Suprapubic skin (tissue), 4 donors: ENCODE measurements at places on chromosomes 2 and 18.

- no peak for DNase-seq
Observed at GRCh38 chr2:28674062-28674712, 77.4 kb upstream of the PPP1CB start.

- DNase-seq: peak; percentile 90
Observed at GRCh38 chr18:76398896-76399612, 96.0 kb downstream of the ZNF516 start.

- DNase-seq: no peak
Observed at GRCh38 chr18:36711813-36712444, 116.9 kb downstream of the TPGS2 start.

DNA sequence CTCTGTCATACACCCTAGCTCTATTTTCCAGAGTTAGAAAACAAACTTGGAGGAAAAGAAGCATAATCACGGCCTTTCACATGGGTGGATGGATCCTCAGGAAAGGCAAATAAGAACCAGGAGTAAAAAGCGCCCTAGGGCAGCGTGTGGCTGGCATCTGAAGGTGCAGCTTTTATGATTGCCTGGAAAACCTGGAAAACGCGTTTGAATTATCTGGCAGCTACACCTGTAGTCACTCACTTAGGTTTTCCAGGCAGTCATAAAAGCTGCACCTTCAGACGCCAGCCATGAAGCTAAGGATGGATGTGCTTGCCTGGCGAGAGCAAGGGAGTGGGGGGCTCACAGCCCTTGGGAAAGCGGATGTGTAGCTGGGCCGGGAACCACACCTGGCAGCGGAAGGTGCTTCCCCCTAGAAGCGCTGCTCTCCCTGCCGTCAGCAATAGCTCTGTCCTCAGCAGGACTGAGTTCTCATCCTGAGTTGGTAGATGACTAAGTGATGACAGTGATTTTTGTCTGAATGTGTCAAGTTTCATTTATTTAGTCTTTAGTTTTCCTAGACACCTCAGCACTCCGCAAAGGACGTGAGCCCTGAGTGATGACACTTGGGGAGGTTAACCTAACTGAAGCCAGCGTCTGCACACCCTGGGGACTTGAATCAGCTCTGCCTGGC, 82.0 kb downstream of the DCDC2C start:
- no peak for DNase-seq

- DNase-seq: no peak
Observed at GRCh38 chr2:159349674-159350299, 63.3 kb upstream of the WDSUB1 start.

- no peak for DNase-seq
Observed at GRCh38 chr2:107036293-107036692, 150.3 kb upstream of the ST6GAL2 start.

DNA sequence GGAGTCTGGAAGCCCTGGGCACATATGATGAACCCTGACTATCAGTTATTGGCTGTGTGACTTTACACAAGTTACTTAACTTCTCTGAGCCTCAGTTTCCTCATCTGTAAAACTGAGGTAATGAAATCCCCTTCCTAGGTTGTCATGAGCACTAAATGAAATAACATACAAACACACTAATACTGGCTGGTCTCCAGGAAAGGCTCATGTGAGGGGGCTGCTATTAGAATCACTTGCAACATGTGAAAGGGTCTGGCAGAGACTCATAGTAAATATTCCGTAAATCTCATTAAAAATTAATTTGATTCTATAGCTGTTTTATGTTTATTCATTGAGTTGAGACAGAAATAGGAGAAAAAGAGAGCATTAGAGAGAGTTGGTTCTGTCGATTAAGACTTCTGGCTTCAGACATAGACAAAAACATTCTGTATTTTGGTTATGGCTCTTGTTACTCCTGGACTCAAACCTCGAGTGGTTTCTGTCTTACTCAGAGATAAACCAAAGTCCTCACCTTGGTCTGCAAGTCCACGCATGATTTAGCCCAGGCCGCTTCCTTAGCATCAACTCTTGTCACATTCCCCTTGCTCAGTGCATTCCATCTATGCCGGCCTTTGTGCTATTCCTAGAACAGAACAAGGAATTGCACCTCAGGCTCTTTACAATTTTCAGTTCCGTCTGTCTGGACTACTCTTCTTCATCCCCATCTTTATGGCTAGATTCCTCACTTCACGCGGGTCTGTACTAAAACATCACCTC, 139.1 kb downstream of the NXPH2 start:
- DNase-seq: no peak

DNA sequence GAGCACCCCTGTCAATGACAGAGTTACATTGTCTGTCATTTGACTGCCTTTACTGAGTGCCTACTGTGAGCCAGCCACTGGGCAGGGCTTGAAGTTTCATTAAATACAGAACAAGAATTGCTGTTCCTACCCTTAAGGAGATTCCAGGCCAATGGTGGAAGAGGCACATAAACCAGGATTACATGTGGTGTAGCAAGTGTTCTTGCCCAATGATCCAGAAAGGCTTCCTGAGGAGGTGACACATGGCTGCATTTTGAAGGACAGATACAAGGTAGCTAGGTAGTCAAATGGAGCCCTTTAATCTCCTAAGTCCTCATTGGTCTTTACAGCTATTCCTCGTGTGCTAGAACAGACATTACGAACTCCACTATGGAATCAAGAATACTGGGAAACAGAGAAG, 312.7 kb downstream of the ETAA1 start:
- DNase-seq: no peak

DNA sequence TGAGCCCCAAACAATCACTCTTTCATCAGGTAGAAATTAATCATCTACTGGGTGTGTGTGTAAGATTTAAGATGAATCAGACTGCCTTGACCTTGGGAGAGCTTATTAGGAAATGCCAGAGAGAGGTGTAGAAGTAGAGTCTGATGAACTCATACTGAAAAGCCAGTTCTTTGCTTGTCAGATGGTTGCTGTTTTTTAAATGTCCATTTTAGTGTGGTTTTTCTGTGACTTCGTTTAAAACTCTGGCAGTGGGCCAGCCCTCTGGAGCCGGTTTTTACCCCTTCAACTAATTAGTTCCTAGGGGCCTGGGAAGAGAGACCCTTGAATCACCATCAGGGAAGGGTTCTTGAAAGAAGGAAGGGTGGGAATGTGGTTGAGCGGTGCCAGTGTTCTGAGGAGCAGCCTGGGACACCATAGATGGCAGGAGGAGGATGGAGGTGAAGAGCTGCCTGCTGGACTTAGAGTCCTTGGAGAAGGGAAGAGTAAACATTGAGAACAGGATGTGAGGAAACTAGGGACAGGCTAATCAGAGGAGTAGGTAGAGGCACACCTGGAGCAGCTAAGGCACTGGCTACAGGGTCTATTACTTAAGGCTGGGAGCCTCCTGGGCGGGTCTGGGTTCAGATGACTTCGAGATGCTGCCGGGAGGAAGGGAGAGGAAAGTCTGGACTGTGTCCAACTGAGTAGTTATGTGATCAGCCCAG, 66.1 kb downstream of the LRRFIP1 start:
- DNase-seq: peak; percentile 76

DNA sequence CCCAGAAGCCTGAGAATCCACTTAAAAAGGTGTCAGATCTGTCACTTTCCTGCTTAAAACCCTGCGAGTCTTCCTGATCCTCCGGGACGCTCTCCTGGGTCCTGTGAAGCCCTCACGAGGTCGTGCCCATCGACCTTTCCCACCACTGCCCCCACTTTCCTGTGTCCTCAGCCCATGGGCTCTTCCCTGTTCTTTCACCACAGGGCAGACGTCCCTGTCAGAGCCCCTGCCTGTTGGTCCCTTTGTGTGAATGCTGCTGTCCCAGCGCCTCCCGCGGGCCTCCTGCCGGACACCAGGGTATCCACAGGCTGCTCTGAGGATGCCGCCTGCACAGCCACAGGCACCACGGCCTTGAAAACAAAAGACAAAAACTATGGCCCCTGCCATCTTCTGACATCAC, 125.6 kb downstream of the TMEM18 start:
- no peak for DNase-seq

DNA sequence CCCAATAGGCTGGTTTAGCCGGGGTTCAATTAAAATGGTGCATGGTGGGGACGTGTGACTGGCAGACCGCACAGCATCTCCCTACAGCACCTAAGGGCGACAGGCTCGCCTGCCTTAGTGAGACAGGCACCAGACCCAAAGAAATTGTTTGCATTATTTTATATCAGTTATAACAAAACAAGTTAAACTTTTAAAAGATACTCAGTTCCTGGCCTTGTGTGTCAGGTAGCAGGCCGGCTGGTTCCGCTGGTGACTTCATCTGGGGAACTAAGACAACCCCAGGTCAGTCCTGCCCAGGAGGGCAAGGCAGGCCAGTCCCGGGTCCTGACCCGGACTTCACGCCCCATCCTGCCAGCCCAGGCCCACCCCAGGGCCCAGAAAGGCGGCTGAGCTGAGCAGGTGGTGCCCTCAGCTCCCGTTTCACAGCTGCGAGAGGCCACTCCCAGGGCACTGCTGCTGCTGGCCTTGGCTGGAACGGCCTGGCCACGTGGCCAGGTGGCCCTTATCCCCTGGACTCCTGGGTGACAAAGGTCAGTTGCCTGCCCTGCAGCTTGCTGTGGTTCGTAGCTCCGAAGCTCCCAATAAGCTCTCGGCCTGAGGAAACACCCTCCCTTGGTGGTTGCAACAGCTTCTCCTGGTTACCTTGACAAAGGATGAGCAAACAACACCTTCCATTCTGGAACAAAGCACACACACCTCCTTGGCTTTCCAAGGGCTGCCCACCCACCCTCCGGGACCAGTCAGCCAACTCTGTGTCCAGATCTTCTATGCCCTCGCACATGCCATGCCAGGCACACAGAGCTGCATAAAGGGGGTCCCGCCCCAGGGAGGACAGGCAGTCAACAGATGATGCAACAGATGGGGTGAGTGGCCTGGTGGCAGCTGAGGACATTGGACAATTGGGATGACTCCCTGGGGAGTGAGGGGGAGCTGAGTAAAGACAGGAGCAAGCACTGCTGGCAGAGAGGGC, 11.3 kb upstream of the AGXT start:
- no peak for DNase-seq

DNA sequence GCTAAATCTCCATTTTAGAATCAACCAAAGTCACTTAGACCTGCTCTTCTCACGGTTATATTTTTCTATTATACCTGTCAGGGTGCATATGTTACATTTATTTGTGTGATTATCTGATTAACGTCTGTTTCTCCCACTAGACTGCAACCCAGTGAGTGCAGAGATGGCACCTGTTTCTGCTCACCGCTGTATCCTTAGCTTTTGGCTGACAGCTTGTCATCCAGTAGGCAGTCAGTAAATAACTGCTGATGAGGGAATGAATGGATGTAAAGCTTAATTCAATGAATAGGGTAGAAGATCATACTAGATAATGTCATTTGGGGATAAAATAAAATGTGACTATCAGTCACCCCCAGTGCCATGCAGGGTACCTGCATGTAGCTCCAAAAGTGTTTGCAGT, 6.9 kb upstream of the CHRNA1 start:
- DNase-seq: no peak

GRCh38 chr2:101357376-101357775, 29.9 kb downstream of the CREG2 start:
- no peak for DNase-seq

DNA sequence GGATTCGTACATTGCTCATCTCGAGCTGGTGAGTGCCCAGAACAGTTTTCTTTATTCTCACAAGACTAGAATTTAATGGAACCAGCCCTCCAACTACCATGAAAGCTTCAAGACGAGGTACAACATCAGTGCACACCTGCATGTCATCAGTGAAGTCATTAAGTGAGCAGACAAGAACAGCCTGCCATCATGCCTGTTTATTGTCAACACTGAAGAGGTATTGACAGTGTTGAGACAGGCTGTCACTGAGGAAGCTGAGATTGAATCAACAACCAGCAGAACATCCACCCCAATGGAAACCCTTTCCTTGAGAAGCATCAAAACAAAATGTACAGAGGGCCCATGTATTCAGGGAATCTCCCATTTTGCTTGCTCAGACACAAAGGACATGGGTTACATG, 148.0 kb upstream of the TCF4 start:
- no peak for DNase-seq

DNA sequence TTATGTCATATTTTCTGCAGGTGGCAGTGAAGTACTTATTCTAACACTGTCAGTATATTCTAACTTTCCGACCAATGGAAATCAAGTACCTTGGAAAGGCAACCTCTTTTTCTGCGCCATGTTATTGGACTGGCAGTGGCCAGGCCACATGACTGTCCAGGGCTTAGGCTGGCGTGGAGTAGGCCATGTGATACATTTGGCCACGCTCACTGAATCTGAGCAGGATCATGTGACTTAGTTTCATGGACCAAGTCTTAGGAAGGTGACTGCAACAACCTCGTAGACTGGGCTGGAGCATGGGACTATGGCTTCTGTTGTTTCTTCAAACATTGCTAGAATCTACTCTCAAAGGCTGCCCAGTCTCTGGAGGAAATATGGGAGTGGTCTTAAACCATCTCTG, 60.4 kb upstream of the HAAO start:
- DNase-seq: no peak

- DNase-seq: no peak
Observed at GRCh38 chr2:42875880-42876279, 83.5 kb upstream of the HAAO start.

- DNase-seq: no peak
Observed at GRCh38 chr2:16018277-16019059, 78.1 kb downstream of the MYCN start.

- DNase-seq: no peak
Observed at GRCh38 chr18:79517341-79517740, 121.6 kb downstream of the NFATC1 start.

GRCh38 chr2:41782306-41783158, 265.3 kb upstream of the PKDCC start:
- DNase-seq: no peak

GRCh38 chr2:137930146-137930545, 34.1 kb upstream of the HNMT start:
- no peak for DNase-seq

DNA sequence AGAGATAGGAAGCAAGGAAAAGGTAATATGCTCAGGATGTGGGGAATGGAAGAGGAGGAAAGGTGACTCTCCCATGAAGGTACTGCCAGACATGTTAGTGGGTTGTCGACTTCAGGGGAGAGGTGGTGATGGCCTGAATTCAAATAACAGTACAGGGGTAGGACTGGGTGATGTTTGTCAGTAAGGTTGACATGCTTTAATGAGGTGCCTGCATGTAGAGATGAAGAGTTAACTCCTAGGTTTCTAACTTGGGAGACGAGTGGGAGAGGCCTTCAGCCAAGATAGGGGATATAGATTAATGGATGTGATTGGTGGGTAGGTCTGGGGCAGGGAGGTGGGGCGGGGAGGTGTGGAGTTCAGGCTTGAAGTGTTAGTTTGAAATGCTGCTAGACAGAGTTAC, 2.6 kb downstream of the NAPG start:
- no peak for DNase-seq
